ENCODE measurements at places on chromosomes 2 and 18.

DNA sequence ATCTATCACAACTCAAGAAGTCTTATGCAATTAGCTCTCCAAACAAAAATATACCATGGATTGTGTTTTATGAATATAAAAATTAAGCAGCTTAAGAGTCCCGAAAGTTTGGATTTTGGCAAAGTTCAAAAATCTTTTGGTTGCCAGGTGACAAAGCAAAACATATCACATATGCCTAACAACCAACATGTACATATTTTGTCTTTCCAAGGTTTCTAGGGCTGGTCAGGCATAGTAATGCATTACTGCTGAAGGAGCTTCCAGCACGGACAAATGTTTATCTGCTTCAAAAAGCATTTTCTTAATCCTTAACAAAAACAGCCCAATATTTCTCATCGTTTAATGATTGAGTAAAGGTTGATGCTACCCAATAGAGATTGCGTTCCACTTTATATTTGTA is 1327.1 kb upstream of the ZEB2 start:
- DNase-seq = no peak

DNA sequence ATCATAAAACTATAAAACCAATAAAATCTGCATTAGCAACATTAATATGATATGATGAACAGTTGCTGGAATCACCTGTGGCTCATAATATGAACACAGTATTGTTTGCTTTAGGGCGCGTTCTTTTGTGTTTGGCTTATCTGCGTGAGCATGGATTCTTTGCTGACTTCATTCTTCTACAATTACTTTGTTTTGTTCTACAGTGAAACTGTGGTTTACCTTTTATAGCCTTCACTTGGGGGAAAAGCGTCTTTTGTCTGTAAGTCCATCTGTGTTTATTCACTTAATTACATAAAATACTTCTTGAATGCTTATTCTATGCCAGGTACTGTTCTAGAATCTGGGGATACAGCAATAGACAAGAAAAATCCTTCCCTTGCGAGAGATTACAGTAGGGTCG is 74.0 kb upstream of the SEC11C start:
- DNase-seq = no peak

DNA sequence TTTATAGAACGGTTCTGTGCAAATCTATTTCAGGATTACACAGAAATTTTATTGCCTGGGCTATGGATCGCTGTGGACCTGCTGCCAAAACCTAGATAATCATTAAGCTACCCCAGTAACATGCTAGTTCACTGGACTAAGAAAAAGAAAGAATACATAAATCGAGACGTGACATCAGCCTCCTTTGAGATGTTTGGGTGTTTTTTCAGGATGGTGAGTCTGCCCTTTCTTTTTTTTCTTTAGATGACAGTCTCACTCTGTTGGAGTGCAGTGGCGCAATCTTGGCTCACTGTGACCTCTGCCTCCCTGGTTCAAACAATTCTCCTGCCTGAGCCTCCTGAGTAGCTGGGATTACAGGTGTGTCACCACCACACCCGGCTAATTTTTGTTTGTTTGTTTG is 52.0 kb downstream of the FHOD3 start:
- DNase-seq = no peak

DNA sequence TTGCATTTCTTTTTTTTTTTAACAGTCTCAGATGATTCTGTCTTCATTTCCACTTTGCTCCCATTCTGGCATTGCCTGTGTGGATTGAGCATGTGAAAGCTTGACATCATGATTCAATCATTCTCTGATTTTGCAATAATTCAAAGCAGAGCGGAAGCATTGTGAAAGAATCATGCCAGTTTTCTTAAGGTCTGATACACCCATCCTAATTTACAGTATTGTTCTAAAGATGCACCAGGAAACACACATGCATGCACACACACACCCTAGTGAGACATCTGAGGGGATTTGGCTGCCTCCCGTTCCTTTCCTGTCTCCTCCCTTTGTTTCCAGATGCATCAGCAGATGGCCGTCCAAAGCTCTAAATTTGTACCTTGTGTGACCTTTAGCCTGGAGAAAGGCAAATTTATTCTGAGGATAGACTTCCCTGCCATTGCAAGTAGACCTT is 97.3 kb downstream of the FMNL2 start:
- no peak for DNase-seq

- DNase-seq = no peak
Measured at GRCh38 chr2:207512356-207512755, 17.4 kb upstream of the CREB1 start.

DNA sequence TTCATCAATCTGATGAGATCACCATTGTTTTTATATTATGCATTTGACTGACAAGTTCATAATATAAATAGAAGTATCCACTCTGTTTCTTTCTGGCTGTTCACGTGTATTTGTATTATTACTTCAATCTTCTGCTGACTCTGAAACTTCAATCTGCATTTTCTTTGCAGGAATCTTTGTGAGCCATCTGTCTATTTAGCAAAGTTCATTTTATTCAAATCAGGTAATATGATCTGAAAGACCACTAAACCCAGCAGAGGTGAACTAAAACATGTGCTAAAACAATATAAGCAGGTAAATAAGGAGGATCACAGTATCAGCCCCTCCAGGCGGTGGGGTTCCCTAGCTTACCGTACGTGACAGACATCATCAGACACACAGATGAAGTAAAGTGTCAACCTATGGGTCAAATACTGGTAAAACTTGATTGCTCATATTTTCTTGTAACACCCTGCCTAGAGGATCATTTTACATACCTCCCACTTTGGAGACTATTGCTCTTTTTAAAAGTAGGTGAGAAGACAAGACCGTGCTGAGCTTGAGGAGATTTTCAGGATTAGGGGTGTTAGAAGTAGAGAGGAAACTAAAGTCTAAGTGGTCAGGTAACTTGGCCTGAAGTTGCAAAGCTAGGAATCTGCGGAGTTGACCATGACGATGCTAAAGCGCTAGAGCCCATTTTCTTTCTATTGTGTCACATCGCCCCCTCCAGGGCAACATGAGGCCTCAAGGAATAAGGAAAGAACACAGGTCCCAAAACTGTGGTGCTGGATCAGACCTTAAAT is 9.0 kb downstream of the DTNB start:
- no peak for DNase-seq

DNA sequence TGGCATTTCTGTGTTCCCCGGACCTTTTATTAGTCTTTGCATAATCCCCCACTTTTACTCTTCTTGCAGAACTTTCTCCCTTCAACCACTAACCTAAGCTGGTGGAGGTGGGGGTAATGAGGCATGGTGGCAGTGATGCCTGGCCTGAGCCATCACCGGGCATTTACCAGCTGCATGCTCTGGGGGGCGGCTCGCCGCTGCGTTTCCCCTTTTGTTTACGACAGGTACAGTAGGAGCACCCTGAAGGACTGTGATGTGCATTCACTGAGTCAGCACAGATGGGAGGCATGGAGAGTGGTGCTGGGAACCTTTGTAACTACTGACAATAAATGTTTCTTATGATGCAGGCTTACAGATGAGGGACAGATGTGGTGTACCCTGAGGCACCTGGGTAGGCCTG is 46.9 kb downstream of the PLEKHB2 start:
- no peak for DNase-seq
